ENCODE measurements at places on chromosomes 7 and 10.

DNA sequence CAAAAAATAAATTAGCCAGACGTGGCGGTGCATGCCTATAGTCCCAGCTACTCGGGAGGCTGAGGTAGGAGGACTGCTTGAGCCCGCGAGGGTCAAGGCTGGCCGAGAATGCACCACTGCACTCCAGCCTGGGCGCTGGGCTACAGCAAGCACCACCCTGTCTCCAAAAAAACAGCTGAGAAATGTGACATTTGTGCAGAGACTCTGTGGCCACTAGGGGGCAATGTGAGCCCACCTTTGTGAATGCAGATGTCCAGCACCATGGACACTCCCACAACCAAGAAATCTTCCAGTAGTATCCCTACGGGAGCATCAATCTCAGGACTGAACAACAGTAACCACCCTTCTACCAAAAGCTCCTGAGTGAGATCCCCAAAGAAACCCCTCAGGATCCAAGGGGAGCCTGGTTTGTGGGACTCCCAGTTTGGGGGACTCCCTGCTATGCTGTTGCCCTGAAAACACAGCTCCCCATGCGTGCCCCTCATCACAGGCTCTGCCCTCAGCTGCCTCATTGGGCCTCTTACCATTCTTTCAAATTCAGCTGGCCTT, 6.2 kb upstream of the AHCYL2 start:
- peak; percentile 70 for DNase-seq

DNA sequence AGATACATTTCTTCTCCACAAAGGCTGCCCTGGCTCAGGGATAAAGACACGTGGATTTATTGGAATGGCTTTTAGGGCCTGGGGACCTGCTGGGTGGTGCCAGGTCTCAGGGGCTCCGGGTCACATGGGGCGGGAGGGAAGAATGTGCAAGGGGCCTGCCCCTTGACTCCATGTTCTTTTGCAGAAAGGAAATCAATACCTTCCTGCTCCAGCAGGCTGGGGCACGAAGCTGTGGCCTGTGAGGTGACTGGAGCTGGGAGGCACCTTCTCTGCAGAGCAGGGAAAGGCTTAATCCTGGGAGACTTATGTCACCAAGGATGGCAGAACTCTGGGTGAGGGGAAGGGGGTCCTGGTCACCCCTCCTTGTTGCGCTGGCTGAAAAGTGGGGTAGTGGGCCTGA, 42.3 kb upstream of the GNA12 start:
- DNase-seq: no peak

DNA sequence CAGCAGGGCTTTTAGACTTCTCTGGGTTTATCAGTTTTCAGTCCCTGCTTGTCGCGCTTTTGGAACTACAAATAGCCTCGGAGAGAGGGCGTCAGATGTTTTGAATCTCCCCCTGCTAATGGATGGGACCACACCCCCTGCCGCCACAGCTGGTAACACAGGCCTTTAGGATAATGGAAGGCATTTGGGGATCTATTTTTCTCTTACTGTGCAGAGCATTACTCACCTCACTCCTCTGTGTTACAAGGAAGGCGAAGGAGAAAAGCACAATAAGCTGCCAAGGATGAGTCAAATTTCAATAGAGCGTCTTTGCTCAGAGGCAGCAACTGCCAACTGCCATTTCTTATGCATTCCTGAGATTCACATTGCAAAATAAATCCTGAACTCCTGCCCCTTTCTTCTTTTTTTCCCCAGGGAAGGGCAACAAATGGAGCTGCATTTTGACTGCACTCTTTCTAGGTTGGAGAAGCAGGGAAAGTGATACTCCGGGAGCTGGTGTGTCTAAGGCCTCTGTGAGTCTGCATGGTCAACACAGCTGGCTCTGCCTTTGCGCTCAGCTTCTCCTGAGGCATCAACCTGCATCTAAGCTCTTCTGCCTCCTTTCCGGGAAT, 31.5 kb upstream of the SMNDC1 start:
- no peak for DNase-seq

- DNase-seq: no peak
Observed at GRCh38 chr7:159032753-159033472, 111.8 kb downstream of the VIPR2 start.

DNA sequence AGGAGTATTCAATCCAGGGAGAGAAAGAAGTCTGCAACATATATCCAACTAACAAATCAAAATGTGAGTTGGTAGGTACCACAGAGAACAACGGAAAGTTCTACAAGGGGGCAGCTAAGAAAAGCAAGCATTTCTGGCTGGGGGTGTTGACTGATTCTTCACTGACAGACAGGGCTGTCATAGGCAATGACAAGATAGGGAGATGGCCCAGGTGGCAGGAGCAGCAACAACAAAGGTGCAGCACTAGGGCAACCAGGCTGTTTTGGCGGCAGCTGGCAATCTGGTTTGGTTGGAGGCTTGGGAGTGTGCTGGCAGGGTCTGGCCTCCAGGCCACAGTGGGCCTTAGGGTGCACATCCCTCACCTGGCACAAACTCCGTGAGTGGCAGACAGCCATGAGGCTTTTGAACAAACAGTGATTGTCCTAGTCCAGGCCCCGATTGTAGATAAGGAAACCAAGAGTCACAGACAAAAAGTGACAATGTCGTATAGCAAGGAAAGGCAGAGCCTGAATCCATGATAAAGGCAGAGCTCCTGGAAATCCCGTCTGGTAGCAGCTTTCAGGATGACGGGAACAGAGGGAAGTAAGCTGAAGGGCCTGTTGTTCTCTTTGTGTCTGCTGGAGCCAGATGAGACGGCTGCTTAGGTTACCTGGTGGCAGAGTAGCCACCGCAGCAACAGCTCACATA, 28.4 kb downstream of the DPCD start:
- DNase-seq: no peak

GRCh38 chr7:80918399-80918798, 452 bp downstream of the SEMA3C start:
- DNase-seq: no peak

Data from T-helper 1 cell (primary cell).